GF-D8 (cell line): ENCODE measurements at places on chromosomes 11 and 22.

GRCh38 chr11:19644316-19644715 is 68.3 kb upstream of the NAV2 start:
- DNase-seq, result no peak

DNA sequence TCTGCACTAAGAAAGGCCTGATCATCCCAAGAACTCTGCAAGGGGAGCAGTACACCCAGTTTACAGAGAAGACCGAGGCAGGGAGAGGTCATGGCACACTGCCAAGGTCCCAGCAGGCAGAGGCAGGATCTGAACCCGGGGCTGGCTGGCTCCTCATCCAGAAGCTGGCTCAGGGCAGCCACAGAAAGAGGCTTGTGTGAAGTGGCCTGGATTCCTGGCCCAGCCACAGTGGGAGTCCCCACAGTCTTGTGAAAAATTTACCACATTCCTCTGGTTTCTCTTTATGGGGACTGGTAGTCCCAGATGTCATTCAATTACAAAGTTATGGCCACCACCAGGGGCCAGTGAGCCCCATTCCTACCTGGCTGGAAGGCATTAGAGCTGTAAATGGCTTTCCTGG is 440.5 kb downstream of the MIAT start:
- DNase-seq, result no peak

- DNase-seq, result no peak
Observed at GRCh38 chr11:69642549-69642912, 1.6 kb downstream of the CCND1 start.

DNA sequence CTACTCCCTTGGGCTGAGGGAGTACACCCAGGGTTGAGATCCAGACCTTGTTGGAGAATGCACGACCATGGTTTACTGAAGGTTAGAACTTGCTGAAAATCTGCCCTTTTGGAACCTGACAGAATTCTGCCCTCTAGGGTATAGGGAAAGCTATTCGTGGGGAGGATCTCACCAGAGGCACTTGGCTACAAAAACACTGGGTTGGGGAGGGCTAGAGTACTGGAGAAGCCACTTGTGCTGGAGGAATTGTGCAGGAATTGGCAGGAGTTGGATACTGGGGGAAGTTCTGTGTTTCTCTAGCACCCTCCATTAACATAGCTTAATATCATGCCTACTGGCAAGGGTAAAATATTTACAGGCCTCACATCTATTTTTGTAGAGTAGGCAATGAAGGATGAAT is 55.8 kb downstream of the PPME1 start:
- DNase-seq, result no peak

- DNase-seq, result peak; percentile 69
Observed at GRCh38 chr11:1310772-1311468, 1.5 kb upstream of the TOLLIP start.

- no peak for DNase-seq
Observed at GRCh38 chr11:60699284-60699691, at the start of gene MS4A8. Gene MS4A8 (plus strand): TSS chr11:60699612. CDS start chr11:60700861, 1,249 bp downstream.

- peak; percentile 77 for DNase-seq
Observed at GRCh38 chr11:106077609-106078455, at the start of gene AASDHPPT. Gene AASDHPPT (plus strand): TSS chr11:106077662. CDS start chr11:106077711, 49 bp downstream.

- DNase-seq, result no peak
Observed at GRCh38 chr11:20364341-20364792, 853 bp downstream of the HTATIP2 start.

DNA sequence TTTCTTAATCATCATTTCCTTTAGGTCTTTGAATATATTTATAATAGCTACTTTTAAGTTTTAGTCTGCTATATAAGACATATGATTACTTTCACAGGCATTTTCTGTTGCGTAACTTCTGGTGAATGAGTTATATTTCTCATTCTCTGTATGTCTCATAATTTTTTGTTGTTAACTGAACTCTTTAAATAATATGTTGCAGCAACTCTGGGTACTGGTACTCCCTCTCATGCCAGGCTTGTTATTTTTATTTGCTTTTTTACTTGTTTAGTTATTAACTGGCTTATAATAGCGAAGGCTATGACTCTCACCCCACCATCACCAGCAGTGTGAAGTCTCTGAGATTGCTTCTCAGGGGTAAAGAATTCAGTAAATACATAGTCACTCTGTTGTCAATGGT is 524.2 kb upstream of the CHORDC1 start:
- no peak for DNase-seq

GRCh38 chr11:11510939-11511338 is 110.9 kb downstream of the GALNT18 start:
- no peak for DNase-seq

- no peak for DNase-seq
Observed at GRCh38 chr22:27918341-27919221, 475 bp downstream of the PITPNB start.

DNA sequence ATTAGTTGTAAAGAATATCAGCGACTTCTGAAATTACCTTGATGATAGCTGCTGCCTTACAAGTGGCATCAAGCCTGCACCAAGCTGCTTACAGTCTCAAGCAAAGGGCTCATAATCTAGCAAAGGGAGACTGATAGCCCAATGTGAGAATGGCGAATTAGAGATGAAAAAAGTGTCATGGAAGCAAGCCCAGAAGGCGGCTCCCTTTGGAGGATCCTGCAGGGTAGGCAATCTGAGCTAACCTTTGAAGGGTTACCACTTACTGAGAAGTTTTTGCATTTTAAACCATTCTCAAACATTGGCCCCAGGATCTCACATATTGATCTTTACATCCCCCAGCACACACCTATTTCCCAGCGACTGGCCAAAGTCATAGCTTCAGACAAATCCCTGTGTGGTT is 18.5 kb downstream of the GAB2 start:
- no peak for DNase-seq

DNA sequence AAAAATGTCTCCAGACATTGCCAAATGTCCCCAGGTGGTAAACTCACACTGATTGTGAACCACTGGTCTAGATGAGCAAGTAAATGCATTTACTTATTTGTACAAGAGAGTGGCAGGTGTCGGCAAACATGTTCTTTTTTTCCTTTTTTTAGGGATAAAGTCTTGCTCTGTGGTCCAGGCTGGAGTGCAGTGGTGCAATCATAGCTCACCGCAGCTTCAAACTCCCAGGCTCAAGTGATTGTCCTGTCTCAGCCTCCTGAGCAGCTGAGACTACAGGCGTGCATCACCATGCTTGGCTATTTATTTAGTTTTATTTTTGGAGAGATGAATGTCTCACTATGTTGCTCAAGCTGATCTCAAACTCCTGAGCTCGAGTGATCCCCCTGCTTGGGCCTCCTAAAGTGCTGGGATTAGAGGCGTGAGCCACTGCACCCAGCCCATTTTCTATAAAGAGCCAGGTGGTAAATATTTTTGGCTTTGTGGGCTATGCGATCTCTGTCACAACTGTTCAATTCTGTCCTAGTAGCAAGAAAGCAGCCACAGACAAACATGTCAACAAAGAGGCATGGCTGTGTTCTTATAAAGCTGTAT is 1.4 kb downstream of the VPREB1 start:
- DNase-seq, result no peak

GRCh38 chr22:17218341-17218740 is 894 bp downstream of the ADA2 start:
- DNase-seq, result no peak

DNA sequence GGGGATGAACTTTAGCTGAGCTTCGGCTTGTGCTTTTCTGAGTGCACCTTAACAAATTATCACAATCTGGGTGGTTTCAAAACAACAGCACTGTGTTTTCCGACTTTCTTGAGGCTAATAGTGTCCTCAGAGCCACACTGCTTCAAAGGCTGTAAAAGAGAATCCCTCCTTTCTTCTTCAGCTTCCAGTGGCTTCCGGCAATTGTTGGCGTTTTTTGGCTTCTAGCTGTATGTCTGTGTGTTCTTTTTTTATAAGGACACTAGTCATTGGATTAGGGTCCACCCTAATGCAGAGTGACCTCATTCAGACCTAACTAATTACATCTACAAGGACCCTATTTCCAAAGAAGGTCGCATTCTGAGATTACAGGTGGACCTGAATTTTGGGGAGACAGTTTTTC is 30.6 kb downstream of the KIAA1671 start:
- DNase-seq, result no peak

DNA sequence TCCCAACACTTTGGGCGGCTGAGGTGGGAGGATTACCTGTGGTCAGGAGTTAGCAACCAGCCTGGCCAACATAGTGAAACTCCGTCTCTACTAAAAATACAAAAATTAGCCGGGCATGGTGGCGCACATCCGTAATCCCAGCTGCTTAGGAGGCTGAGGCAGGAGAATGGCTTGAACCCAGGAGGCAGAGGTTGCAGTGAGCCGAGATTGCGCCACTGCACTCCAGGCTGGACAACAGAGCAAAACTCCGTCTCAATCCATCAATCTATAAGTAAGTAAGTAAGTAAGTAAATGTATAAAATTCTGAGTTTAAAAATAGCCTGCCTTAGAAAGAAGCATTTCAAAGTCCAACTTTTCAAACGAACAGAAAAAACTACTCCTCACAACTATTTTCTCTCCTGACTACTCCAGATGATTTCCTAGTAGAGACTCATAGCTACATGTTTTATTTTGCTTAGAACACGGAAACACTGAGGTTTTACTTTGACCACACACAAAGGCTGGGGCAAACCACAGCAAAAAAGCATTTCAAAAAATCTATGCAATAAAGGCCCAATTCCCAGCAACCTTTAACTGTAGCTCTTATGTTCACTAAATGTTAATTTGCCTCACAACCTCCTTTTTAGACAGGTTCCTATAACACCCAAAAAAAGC is 16.3 kb downstream of the SPTY2D1 start:
- peak; percentile 19 for DNase-seq

- DNase-seq, result no peak
Observed at GRCh38 chr11:111934306-111934705, 2.8 kb upstream of the DIXDC1 start.

DNA sequence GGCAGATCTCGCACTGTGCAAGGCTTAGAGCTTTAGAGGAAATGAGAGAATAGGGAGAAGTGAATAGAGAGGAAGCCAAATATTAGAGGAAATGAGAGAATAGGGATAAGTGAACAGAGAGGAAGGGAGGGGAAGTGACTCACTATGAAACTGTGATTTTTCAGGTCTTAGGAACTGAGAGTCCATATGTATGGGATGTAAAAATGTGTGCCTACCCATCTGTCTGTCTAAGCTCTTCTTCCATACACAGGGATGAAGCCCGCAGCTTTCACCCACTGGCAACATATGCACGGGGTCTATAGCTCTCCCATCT is 6.4 kb upstream of the CCDC86 start:
- DNase-seq, result no peak

DNA sequence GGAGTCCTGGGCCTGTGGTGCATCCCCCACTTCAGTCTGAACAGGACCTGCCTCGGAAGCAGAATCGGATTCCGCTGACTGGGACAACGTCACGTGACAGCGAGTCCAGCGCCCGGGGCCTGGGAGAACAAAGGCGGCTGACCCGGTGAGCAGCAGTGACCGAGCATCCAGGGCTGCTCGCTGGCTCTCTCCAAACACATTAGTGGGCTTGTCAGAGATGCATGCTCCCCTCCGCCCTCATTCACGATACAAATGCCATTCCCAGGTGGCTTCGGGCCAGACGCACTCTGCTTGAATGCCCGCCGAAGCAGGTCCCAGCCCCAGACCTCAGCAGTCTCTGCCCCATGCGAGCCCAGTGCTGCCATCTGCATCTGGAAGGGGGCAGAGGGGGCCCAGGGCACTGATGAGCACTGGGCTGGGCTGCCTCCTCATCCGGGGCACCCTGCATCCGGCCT is 91.0 kb downstream of the WNT7B start:
- no peak for DNase-seq

GRCh38 chr11:103662880-103663279 is 373.6 kb upstream of the DDI1 start:
- no peak for DNase-seq

DNA sequence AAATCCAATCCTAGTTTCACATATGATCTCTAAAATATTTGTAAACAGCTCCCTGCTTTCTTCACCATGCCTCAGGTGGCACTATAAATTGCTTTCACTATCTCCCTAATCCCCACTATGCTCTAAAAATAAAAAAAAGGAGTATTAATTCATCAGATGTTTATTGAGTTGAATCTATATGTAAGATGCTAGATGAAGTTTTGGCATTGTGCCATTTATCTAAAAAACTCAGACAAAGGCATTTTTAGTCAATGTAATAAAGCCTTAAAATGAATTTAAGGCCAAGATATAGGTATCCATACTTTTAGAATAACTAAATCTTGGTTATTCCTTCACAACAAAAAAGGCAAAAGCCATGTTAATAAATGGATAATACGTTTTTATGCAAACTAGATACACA is 373.9 kb downstream of the ETS1 start:
- DNase-seq, result no peak

- no peak for DNase-seq
Observed at GRCh38 chr11:12547953-12548650, 126.1 kb upstream of the TEAD1 start.

DNA sequence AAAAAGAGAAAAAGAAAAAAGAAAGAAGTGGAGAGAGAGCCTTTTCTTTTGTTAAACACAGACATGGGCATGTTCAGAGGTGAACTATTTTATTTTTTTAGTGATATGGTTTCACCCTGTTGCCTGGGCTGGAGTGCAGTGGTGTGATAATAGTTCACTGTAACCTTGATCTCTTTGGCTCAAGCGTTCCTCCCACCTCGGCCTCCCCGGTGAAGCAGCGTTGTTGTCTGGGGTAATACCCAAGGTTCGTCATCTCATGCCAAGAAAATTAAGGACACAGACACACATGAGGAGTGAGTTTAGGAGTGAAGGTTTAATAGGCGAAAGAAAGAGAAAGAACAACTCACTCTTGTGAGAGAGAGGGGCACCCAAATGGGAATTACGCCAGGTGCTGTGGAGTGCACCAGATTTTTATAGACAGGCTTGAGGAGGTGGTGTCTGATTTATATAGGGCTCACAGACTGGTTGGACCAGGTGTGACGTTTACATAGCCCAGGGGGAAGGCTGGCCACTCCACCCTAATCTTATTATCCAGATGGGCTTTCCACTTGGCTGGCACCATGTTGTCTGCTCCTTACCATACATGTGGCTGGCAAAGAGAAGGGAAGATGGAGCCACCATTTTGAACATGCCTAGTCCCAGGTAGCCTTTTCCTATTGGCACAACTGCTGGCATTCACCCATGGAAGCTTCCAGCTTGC is 42.3 kb downstream of the GRAMD1B start:
- no peak for DNase-seq

DNA sequence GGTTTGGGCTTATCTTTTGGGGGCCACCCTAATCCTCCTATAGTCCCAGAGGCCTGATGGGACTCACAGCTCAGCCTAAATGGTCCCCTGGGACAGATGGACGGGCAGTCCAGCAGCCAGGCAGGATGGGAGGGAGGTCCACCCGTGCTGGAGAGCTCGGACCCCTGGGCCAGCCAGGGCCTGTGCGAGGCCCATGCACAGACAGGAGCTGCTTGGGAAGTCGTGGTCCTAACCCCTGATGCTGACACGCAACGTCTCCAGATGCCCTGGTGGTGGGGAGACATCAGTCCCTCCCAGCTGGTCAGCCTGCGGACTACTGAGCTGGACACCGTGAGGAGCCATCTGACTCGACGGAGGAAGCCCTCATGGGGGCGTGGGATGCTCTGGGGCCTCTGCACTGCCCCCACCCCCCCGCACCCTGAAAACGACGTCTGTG is 31.2 kb upstream of the MUC5AC start:
- no peak for DNase-seq
